ENCODE measurements at places on chromosomes 4 and X.

DNA sequence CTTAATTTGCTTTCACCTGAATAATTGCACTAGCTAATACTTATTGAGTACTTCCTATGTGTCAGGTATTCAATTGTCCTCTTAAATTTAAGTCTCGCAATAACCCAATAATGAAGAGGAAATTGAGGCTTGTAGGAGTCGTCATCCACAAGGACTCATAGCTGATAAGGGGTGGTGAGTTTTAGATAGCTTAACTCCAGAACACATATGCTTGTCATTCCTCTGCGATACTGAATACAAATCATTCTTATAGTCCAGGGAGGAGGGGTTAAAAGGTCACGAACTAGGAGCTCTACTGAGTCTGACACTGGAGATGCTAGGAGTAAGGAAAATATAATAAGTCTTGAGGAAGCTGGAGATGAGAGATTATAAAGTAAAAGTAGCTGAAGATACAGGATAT lies 1.4 kb upstream of the PACRGL start:
- no peak for DNase-seq

DNA sequence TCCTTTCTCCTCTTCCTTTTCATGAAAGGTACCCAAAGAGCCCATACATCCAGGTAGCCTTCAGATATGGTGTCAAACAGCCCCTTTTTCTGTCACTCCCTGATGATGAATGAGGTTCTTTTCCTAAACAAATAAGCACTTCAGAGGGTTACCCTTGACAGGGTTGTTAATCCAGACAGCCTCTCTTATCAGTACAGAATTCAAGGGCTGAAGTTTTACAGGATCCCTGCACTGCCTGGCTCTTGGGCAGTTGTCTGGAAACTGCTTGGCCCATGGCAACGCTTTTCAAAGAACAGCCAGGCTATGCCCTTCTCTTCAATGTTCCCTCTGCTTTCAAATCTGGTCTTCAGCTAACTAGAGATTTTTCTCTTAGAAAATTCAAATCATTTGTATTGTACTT lies 352.6 kb upstream of the FAM241A start:
- DNase-seq, result no peak

DNA sequence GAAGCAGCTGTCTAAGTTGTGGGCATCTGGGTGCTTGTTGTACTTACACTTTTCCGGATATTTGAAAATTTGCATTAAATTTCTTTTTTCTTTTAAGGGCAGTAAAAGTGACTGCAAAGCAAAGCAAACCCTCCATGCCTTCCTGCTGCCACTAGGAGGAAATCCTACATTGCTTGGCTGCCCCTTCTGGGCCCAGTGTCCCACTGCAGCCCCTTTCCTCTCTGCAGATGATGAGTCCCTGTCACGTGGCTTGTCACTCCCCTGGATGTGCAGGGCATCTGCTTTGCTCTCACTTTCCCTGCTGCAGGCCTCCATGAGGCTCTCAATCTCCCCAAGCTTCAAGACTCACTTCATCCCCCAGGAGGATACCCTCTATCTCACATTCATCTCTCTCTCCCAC lies 12.7 kb downstream of the TSR2 start:
- no peak for DNase-seq

- DNase-seq, result no peak
Observed at GRCh38 chr4:152301381-152301780, 234.5 kb downstream of the FBXW7 start.

DNA sequence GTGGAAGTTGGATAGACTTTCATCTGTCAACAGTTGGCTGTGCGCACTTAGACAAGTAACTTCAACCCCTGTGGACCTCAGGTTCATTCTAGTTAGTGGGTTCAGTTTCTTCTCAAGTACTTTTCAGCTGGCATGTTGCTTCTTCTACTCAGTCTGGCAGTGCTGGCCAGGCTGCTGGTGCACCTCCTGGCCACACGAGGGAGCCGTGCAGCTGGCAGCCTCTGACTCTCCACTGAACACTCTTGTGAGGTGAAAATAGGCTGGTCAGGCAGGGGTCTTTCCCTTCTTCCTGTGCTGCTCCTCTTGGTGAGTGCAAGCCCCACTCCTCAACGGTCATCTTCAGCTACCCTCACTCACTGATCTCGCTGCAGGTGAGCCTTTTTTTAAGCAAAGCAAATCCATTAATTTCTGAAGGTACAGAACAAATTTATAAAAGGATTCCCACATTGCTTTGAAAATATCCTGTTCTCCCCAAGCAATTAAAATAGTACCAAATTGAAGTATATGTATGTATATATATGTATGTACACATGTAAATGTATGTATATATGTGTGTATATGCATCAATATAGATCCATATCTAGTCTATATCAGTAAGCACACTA lies 30.6 kb downstream of the LONRF3 start:
- DNase-seq, result peak; percentile 13

GRCh38 chr4:89509708-89510281 lies 202.2 kb upstream of the GPRIN3 start:
- DNase-seq, result no peak

DNA sequence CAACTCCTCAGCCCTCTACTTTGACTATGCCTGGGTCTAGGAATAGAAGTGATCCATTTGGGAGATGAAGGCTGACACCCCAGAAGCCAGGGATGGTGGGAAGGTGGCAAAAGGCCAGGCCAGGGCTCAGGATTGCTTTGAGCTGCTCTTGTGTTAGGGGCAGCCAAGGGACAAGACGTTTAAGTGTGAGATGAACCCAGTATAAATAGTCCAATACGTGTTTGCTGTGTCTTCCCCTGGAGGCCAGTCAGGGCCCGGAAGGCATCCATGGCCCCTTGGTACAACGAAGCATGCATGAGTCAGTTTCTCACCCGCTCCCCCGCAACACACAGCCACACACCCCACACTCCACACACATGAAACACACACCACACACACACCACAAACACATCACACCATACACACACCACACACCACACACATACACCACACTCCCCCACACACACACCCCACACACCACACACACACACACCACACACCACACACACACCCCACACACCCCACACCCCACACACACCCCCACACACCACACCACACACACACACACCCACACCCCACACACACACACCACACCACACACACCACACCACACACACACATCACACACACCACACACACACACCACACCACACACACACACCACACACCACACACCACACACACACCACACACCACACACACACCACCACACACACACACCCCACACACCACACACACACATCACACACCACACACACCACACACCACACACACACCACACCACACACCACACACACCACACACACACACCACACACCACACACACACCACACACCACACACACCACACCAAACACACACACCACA lies 5.1 kb downstream of the STARD8 start:
- no peak for DNase-seq

GRCh38 chrX:101415180-101416145 lies 7.4 kb downstream of the HNRNPH2 start:
- no peak for DNase-seq

DNA sequence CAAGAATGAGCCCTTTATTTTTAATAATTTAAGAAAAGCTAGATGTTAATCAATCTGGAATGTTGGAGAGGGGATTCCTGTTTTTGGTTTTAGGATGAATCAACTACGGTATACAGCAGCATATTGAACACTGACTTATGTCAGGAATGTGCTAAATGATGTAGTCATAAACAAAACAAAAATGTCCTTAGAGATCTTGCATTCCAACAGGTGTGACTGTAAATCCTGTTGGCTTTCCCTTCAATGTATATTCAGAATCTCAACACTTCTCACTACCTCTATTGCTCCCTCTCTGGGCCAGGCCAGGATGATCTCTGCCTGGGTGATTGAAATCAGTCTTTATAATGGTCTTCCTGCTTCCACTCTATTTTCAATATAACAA lies 37.8 kb upstream of the BDH2 start:
- no peak for DNase-seq

DNA sequence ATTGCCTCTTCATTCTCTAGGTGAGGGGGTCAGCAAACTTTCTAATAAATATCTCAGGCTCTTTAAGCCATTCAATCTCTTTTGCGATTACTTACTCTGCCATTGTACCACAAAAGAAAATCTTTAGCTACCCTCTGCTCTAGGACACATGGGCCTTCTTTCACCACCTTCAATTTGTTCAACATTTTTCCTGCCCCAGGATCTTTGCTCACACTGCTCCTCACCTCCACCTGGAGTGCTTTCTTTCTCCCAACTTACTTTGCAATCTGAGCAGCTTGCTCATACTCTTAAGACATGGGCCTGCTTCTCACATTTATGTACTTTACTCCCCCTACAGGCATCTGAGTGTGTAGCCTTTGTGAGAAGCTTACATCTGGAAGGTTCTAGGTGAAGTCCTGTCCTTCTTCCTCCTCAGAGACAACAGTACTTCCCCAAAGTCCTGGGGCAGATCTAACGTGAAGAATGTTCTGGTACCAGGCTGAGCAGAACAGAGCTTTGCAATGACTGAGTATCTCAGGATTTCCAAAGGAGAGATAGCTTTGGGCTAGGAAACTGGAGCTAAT lies 55.0 kb upstream of the PRDM5 start:
- DNase-seq, result no peak

DNA sequence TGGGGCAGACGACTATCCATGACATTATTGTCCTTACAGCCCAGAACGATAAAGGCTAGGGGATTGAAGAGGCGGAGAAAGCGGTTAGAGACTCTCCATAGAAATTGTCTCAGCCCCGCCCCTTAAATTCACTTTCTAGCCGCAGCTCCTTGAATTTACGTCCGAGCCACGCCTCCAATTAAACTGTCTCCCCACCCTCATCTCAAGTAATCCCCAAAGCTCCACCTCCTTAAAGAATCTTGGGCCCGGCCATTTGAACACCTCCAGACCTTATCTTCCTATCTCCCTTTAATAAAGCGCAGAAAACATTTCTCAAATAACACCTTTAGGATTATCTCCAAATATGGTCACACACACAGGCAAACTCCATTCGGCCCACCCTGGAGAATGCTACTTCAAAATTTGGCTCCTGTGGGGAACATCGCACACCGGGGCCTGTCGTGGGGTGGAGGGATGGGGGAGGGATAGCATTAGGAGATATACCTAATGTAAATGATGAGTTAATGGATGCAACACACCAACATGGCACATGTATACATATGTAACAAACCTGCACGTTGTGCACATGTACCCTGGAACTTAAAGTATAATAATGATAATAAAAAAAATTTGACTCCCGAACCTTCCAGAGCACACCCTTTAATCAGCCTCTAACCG lies 7.2 kb upstream of the MAGIX start:
- DNase-seq, result no peak

DNA sequence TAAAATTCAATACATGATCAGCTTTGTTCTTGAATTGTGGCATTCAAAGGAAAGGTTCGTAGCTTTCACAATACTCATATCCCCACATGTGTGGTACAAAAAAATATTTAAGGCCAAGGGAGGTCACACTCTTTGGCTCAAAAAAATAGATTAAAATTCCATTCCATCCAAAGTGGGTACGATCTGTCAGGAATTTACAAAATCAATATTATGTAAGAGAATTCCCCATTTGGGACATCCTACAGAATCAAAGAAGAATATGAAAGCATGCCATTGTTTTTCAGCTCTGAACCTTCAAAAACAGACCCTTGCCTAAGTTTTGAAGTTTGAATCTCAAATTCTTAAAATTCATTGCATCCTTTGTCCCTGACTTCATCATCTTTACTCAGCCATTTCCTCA lies 85.8 kb downstream of the MID1 start:
- no peak for DNase-seq

DNA sequence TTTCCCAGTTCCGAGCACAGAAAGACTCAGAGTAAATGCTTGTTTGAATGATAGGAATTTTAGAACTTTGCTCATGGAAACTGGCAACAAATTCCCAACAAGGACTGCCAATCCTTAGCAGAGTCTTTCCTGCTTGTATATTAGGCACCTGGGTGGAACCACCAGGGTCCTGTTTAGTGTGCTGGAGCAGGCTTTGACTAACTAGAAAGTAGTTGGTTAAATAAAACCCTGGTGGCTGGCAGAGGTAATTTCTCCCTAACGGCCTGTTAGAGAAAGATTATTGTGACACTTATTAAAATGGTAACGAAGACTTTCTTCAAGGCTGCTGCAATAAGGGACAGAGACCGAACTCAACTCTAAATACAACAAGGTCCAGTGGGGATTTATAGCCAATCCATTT lies 103.6 kb upstream of the TEX13D start:
- DNase-seq, result no peak

DNA sequence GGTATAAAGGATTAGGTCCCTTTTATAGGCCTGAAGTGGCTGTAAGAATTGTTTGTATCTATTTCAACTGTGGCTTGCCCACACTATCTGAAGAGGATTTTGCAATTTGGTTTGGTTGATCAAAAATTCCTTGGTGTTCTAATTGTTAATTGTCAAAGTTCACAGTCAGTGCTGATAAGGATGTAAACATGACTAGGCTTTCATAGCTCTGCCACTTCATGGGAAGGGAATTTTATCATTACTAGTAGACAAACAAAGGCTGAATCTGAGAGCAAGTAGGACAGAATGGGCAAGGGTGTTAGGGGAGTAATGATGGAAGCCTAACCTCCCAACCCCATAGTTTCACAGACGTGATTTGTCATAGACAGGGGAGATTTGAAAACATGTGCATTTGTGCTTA lies 1131.7 kb downstream of the SH3BGRL start:
- no peak for DNase-seq

- DNase-seq, result no peak
Observed at GRCh38 chrX:123049071-123049625, 134.9 kb upstream of the GRIA3 start.

GRCh38 chrX:40149286-40150175 lies 51.8 kb upstream of the BCOR start:
- no peak for DNase-seq

- no peak for DNase-seq
Observed at GRCh38 chr4:71156616-71157015, 163.2 kb downstream of the DCK start.

DNA sequence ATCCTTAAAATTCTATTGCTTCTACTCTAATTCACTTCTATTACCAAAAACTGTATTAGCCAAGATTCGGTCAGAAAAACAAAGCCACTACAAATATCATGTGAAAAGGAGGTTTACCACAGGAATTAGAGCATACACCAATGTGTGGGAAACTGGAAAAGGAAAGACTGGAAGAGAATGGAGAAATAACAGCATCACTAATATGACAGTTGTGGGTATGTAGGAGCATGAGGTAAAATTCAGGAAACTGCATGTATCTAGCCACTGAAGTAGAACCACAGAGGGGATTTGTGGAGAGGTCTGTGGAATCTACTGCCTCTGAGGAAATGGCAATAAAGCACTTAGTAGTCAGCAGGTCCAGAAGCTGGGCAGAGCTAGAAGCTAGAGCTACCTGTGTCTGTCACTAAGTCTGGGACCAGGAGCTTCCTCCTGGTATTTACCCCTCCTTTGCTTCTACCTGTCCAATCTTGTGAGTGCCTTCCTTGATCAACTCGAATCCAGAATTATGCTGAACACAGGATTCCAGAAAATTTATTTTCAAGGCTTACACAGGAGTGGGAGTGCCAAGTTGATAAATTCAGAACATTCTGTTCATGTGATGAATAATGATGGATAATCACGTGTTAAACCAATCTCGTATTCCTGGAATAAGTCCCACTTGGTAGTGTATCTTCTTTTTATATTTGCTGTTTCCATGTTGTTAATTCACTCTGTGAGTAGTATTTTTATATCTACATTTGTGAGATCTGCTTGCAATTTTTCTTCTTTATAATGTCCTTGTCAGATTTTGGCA lies 52.6 kb downstream of the NAF1 start:
- DNase-seq, result no peak

- DNase-seq, result no peak
Observed at GRCh38 chr4:137738375-137738990, 206.2 kb upstream of the PCDH18 start.

Measured in activated CD8-positive, alpha-beta memory T cell treated with anti-CD3 and anti-CD28 coated beads for 1 hour (primary cell).